ENCODE measurements at places on chromosomes 11 and 22.
A peak's percentile ranks its signal among the peaks of the same experiment; 100 is the strongest.

GRCh38 chr22:36110306-36110881 lies 50.2 kb downstream of the APOL3 start:
- DNase-seq: no peak

DNA sequence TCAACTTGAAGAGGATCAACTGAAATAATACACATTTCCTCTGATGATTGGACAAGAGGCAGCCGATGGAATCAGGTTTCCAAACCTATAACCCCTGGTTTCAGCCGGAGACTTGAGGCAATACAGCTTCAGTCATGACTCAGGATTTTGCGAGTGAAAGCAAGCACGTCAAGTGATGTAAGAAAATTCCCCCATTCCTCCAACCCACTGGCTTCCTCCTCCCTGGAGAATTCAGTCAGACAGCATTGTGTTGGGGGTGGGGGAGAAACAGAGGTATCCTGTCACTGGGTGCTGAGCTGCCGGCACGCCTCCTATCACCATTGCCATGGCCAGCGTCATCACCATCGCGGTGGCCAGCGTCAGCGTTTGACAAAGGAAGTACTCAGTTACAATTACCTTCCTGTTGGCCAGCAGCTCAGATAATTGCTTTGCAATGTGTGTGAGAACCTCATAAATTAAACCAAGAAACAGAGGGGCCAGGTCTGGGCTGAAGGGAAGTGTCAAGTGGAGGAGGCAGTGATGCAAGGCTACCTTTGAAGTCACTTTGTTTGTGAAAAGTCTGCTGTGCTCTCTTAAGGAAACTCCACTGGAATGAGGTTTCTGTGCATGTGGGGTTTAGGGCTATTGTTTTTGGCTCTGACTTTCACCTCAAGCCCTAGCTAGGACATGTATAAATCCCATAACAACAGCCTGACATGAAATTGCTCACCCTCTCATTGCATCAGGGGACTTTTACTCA lies 50.2 kb downstream of the LIF start:
- peak; percentile 81 for DNase-seq

- no peak for DNase-seq
Observed at GRCh38 chr11:5226732-5227310, at the start of gene HBB. HBB (minus strand) TSS chr11:5227071; CDS start chr11:5227021, 50 bp downstream.

DNA sequence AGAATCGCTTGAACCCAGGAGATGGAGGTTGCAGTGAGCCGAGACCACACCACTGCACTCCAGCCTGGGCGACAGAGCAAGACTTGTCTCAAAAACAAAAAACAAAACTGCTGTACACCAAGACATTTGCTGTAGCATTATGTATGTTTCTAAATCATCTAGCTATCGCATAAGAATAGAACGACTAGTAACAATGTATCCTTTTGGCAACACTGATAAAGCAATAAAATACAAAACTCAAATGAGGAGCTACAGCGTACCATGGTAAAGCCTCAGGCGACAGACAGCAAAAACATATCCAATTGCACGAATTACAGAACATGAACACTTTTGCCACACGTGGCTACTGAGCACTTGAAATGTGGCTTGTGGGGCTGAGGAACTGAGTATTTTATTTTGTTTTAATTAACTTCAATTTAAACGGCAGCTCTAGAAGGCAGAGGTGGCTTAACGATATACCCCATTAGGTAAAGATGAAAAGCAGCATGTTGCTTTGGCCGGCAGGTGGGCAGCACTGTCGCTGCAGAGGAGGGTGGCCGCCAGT lies 2.3 kb downstream of the TUBGCP6 start:
- no peak for DNase-seq

DNA sequence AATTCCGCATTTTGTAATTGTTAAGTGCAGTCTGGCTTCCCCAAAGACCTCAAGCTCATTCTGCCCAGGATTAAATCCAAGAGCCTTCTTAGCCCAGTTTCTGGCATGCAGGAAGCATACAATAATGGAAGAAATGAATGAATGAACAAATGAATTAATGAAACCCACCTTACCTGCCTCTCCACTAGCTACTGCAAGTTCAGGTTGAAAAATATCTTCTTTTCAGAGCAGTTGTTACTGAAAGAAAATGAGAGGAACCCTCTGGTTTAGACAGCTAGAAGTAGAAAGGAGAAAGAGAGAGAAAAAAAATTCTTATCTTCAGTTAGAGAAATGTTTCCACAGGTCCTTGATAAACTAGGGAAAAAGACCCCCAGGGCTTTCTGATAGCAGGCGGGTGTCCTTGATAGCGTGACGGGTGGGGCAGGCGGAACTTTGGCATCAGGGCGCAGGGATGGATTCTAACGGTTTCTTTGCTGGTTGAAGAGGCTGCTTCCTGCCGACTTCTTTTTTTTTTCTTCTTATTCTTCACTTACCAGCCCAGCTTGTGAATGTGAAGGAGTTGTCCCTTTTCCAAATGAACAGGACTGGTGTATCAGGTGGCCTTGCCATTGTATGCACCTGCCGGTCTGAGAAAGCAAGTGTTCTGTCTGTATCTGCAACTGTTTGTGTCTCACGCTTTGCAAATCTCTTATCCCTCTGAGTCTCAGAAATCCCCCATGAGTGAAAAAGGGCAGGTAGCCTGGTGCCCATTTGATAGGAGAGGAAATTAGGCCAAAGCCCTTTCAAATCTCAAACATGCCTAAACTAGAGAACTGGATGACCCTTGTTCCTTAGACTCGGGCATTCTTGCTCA lies 10.0 kb downstream of the LMO2 start:
- DNase-seq: no peak

DNA sequence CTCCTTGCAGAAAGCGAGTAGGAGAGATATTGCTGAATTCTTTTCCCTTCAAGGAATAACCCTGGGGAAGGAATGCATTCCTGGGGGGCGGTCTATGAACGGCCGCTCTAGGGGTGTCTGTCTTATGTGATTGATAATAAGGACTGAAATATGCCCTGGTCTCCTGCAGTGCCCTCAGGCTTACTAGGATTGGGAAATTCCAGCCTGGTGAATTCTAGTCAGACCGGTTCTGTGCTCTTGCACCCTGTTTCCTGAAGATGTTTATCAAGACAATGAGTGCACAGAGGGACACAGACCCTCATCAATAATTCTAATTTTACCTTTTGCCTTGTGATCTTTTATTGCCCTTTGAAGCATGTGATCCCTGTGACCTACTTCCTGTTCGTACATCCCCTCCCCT lies 140.7 kb downstream of the LUZP2 start:
- no peak for DNase-seq

DNA sequence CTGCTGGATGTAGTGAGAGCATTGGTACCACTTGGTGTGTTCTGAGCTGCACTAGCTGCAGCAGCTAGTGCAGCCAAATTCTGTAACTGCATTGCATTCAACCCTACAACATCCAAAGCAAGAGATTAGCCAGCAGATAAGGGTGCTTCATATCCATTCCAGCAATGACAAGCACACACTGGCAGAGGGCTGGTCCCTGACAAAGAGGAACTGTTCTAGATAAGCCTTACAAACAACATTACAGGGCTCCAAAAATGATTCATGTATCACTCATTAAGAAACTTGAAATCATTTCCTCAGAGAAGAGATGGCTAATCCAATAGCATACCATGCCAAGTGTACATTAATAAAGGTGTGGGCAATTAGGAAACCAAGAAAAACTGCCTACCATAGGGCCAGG lies 28.4 kb upstream of the RAPSN start:
- no peak for DNase-seq

DNA sequence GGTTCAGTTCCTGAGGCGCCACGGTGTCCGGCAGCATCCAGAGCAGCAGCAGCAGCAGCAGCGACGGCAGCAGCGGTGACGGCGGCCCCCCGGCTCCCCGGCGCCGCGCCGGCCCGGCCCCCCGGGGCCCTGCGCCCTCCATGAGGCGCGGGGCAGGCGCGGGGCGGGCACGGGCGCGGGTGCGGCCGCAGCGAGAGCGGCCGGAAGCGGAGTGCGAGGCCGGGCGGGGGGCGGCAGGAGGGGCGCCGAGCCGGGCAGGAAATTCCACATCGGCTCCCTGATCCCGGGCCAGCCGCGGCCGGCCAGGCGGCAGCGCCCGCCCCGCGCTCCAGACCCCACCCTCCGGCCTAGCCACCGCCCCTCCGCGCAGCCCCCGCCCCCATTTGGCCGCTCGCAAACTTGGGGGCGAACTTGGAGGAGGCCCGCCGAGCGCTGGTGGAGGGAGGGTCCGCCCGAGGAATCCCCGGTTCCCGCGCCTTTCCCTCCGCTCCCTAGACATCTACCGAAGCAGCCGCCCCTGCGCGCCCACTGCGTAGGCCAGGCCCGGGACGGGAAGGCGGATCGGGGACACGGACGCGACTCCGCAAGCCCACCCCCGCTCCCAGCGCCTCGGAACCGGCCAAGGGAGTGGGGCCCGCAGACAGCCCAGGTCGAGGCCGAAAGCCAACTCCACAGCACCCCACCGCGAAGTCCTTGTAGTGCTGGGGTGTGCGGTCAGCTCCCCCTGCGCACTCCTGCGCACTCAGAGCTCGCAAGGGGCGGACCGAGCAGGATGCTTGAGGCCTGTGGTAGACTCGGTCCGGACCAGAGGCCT lies at the start of gene SCARF2:
Gene SCARF2 (minus strand): TSS at position 213 of the 814 bp plus-strand sequence. CDS start 71 bp downstream, at position 142.
- no peak for DNase-seq

DNA sequence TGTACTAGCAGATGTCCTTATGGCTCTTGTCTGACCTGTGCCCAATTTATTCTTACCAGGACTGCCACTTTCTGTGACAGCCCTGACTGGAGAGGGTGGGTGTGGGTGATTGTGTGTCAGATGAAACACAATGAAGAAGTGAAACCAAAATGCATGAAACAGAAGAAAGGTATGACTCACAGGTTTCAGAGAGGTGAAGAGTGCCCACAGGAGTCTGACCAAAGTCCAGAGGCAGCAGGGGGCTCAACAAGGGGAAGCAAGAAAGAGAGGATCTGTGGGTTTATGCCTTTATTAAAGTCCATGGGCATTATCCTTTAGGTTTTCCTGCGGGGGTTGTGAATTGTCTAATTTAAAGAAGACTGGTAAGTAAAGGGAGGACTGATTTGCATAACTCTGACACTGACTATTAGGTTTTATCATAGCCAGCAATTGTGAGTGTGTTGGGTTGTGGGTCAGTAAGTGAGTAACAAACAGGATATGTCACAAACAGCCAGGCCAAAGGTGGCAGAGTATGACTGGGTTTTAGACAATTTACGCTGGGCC lies 3.9 kb upstream of the OR4C6 start:
- no peak for DNase-seq

- DNase-seq: no peak
Observed at GRCh38 chr11:702462-703461, 3.3 kb upstream of the EPS8L2 start.

GRCh38 chr22:40348025-40348658 lies 1.8 kb downstream of the ADSL start:
- DNase-seq: peak; percentile 85

DNA sequence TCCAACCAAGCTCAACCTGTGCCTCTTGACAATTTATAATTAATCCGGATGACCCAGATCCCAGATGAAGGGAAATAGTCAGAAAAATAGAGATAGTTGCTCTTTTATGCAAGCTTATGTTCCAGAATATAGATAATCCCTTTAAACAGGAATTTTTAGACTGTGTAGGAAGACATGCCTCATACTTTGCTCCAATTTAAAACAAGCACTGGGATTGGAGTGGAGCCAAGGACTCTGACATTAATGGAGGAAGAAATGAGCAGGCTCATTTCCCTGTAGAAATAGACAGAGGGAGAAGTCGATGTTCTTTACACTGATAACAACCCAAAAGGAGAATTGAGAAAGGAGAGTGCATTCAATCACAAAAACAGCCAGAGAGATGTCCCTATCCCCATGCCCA lies 70.1 kb upstream of the LRRC55 start:
- DNase-seq: no peak

Measured in CD4-positive, alpha-beta T cell (primary cell).